Endothelial cell of umbilical vein (primary cell): ENCODE measurements at places on chromosomes 2 and 18. TPM values are rescaled to one million over a fixed set of nuclear protein-coding genes. Genes with fewer than 3 reads are reported as not detected.
A peak's percentile ranks its signal among the peaks of the same experiment; 100 is the strongest.

DNA sequence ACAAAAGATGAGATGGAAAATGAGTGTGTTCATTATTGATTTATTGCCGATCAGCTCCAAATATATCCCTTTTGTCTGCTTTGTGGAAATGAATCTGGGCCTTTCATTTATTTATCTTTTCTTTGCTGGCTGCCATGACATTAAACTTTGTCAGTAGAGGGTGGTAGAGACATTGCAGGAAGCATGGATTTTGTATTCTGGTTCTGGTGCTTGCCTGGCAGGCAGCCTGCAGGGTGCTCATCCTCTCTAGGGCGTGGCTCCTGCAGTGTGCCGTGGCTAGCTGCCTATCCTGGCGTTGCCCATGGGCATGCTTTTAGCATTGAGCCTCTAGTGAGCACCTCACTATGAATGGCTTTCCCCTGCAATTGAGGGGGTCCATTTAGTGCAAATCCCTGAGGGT, 593.1 kb downstream of the RNF144A start:
- DNase-seq: no peak

ELOA2 gene
- not detected in 2 replicates for total RNA-seq

DNA sequence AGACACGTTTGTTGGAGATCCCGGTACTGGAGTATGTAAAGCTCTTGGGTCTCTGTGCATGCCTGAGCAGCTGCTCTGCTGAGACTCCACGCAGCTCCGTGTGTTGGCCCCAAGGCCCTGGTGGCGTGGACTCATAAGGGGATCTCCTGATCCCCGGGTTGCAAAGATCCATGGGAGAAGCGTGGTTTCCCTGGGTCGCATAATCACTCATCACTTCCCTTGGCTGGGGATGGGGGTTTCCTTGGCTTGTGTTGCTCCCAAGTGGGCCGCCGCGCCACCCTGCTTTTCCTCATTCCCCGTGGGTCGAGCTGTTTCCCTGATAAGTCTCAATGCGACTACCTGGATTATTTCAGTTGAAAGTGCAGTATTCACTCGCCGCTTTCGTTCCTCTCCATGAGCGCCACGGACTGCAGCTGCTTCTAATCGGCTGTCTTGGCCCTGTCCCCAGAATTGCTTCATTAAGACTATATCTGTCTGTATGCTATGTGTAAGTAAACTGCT, 76.0 kb downstream of the EPC2 start:
- DNase-seq: no peak

- no peak for DNase-seq
These were observed 64.1 kb downstream of the ATAD2B start for GRCh38 chr2:23862716-23863426.

HAUS1 gene
- 57.1 and 60.6 TPM in 2 replicates for total RNA-seq

GRCh38 chr2:178101321-178102079, 10.7 kb upstream of the RBM45 start:
- DNase-seq: no peak

DNA sequence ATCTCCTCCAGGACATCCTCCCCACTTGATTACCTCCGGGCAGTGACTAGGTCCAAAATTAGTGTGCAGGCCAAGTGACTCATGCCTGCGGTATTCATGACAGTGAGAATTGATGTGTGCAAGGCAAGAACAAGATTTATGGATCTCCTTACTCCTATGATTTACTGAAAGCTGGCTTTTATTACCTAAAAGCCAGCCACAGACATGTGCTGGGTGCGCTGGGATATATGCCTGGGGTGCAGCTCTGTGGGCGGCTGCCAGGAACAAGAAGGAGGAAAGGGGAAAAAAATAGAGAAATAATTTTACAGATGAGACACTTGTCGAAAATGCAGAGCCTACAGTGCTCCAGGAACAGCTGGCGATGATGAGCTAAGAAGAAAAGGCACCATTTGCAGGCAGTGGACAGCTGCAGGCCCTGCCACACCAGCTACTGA, 359.3 kb downstream of the CMPK2 start:
- DNase-seq: no peak

DNA sequence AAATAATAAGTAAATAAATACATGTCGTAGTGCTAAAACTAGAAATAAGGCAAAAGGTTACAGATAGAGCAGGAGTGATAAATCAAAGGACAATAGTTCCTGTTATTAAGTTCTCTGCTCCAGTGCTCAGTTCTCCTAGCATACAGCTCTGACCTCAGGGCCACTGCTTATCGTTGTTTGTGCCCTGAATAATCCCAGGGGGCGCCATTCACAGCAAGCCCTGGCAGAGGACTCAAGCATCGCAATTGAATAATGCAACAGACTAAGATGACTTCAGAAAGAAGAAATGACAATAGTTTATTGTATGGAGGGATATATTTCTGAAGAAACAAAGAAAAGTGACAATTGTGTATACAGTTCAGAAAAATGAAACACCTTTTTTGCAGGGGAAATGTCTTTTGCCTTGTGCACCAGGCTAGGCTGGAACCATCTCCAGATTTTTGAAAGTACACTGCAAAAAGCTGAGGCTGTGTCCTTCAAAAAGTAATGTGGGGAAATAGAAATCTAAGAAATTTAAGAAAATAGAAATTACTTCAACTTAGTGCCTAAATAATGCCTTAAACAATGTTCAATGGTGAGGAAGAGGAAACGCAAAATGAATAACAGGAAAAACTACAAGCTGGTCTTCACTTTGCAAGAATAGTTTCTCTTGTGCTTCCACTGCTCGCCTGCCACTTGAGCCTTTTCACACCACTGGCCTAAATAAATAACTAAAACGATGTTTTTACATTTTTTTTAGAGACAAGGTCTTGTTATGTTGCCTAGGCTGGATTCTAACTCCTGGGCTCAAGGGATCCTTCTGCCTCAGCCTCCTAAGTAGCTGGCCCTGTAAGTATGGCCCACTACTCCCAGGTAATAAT, 19.0 kb upstream of the CCNYL1 start:
- DNase-seq: peak; percentile 61

FBXO15 gene
- total RNA-seq: not detected in 2 replicates

GRCh38 chr2:41940060-41940744, 107.6 kb upstream of the PKDCC start:
- no peak for DNase-seq

- DNase-seq: no peak
These were observed 324.9 kb downstream of the PAX3 start for GRCh38 chr2:221973902-221974301.

- no peak for DNase-seq
These were observed 480.2 kb upstream of the ACVR2A start for GRCh38 chr2:147364597-147364996.

WDR12 gene
- 65.6 and 67.1 TPM in 2 replicates for total RNA-seq

GRCh38 chr18:5628512-5629255, 84.9 kb upstream of the EPB41L3 start:
- DNase-seq: peak; percentile 25

DNA sequence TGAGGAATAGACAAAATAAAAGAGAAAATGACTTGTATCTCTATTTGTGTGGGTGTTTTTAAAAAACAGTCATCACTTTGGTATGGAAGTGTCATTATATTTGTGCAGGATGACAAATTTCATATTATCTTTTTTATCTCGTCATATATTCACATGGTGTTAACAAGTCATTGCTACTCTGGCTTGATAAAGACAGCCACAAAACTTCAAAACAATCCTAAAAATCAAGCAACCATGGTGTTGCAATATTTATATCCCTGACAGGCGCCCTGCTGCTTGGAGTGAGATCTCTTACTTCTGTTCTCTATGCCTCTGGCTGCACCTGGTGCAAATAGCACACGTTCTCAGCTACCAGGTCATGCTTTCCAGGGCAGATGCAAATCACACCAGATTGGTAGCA, 278.0 kb upstream of the EPHA4 start:
- no peak for DNase-seq

ARHGAP28 gene
- total RNA-seq: 21.0 and 23.4 TPM in 2 replicates

OBSL1 gene
- total RNA-seq: 8.0 and 16.7 TPM in 2 replicates

DNA sequence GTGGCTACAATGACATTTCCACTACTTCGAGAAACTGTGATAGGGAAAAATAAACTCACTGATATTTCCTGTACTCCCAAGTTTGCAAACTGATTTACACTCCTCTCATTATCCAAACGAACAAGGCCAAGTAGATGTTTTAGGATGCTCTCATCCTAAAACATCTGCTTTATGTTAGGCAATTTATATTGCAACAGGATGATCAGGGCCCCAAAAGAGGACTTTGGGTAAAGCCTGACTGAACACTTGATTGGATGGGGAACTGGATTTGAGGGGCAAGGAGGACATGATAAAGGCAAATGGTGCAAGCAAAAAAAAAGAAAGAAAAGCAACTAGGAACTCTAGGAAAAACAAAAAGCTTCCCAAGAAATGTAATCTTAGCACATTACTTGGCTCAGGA, 2.1 kb upstream of the HES6 start:
- no peak for DNase-seq

DNA sequence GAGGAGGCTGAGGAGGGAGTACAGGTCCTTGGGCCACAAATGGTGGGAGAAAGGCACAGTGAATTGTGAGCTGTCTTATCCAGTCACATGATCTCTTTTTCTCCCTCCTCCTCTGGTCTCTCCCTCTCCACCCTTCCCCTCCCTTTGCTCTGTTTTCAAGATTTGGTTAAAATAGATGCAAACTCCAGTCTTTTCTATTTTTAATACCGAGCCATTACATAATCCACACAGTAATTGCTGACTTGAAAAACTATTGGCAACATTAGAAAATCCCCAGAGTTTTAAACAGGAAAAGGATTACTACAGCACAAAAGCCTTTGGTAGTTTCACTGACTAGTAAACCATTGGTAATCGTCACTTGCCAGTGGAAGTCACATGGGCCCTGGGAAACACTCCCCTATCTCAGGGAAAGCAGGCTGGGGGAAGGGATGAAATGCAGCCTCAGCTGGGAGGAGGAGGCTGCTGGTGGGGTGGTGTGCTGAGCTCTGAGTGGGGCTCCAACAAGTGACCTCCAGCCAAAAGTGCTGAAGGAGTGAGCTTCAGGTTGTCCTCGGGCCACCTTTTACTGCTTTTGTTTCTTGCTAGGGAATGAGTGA, 57.4 kb upstream of the PCBP1 start:
- peak; percentile 8 for DNase-seq

DNA sequence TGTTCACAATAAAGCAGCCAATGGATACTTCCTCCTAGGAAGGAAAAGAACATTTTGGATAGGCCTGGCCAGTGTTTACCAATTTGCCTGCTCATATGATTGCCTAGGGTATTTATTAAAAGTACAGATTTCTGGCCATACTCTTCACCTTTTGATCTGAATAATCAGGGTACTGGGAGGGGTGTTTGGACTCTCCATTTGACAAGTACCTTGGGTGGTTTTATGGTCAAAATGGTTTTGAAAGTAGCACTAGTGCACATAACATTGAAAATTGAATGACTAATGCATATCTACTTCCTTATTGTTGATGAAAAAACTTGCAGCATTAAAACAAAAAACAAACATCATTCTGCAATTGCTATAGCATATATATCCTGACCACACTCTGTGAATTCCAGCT, 333.3 kb upstream of the CDH2 start:
- no peak for DNase-seq

GALR1 gene
- not detected in 2 replicates for total RNA-seq

DNA sequence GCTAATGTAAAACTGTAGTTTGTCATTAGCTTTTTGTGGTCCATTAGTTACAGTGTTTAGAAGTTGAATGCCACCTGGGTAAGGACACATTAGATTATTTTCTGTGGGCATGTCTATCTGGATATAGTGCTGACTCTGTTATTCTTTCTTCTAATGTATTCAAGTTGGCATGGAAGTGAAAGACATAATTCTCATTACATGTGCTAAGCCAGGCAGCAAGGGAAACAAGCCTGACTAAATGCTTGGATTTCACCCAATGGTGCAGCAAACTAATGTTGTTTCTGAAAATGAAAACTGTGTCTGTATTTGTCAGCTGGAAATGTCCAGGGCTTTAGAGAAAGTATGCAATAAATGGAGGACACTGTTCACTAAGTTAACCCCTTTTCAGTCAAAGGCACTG, 100.7 kb downstream of the NUP35 start:
- no peak for DNase-seq

PARD6G gene
- total RNA-seq: 1.8 and 5.4 TPM in 2 replicates

GRCh38 chr2:97661927-97662326, 1.9 kb downstream of the ACTR1B start:
- no peak for DNase-seq

DNA sequence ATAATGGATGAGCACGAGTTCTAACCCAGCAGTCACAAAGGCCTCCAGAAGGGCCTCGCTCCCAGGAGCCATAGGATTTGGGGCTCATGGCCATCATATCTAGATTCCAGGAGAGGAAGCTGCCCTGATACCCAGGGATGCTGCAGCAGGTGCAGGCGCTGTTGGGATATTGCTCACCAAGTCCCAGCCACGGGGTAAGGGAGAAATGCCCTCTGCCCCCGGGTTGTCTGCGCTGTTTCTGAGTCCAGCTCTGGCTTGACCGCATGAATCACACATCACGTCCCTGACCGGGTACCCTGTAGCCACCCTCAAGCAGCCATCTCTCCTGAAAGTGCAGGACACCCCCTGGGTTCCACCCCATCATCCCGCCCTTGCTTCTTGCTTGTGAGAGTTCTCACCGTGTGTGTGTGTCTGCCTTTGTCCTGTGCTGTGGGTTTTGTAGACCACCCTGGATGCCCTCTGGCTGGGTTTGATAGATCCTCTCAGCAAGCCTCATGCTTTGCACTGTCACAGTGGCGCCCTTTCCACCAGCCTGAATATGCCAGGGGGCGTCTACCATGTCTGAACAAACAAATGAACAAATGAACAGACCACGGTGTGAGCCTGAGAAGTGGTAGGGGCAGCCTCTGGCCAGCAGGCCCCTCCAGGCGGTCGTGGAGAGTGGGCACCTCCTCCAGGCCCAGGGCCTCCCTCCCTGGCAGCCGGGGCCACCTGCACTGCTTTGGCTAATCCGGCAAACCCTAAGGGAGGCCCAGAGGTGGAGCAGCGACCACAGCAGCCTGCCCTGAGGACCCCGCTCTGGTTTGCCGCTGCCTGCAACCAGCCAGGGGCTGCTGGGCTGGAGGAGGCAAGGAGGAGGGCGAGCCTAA, 32.1 kb downstream of the ADRA2B start:
- no peak for DNase-seq

DNAJC5G gene
- total RNA-seq: 0.16 and 0.77 TPM in 2 replicates

DNA sequence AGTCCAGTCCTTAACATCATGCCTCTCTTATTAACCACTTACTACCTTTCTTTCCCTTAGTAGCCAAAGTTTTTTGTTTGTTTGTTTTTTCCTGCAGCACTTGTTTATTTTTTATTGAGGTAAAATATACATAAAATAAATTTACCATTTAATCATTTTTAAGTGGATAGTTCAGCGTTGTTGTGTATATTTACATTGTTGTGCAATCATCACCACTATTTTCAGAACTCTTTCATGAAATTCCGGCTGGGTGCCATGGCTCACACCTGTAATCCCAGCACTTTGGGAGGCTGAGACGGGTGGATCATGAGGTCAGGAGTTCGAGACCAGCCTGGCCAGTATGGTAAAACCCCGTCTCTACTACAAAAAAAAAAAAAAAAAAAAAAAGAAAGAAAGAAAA, 38.1 kb upstream of the LHCGR start:
- DNase-seq: no peak

ADD2 gene
- total RNA-seq: not detected in 2 replicates
